NCI-H2171 treated with DMSO at 0.1 percent for 48 hours (cell line): ENCODE measurements at places on chromosomes 7 and 10.

DNA sequence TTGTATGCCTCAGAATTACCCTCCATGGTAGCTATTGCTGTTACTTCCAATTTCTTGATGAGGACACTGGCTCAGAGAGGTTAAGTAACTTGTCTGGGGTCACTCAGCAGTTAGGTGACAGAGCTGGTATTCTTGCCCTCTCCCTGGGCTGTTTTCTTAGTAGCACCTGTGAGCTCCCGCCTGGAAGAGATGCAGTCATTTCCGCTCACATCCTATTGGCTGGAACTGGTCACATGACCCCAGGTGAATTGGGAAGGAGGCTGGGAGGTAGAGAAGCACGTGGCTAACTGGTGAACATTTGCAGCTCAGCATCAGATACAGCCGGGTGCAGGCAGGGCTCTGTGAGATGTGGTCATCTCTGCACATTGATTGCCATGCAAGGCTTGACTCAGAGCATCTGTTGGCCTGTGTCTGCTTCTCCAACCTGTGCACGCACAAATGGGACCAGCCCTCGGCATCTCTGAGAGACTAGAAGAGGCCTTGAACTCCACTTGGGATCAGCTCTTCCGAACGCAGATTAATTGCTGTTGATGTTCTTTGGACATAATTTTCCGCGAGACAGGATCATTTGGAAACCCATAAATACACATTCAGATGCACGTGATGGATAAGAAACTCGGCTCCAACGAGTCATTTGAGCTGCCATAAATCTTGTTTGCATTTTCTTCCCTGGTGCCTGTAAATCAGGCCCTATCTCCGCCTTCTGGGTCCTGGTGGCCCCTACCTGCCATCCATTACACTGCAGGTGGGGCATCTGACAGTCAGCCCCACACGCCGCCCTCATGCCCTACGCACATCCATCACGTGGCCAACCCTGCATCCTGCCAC lies 42.8 kb downstream of the MYL10 start:
- no peak for DNase-seq

- DNase-seq, result no peak
Observed at GRCh38 chr7:57414415-57414814, 35.6 kb upstream of the ZNF716 start.

- DNase-seq, result no peak
Observed at GRCh38 chr10:120607710-120608703, 151.0 kb downstream of the PLPP4 start.

DNA sequence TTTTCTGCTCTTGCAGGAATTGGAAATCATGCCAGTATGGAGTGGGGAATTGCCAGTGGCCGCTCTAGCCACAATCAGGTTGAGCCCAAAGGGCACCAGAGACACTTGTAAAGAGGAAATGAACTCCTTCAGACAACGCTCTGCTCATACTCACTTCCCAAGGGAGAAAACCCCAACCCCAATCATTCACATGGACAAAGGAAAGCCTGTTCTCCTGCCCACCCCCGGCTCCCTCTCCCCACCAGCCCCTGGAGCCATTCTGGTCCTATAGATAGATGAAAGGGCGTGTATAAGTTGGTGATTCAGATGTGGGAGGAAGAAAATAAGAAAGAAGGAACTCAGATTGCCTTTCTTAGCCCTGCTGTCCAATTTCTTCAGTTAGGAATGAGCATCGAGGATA lies 57.4 kb downstream of the GFRA1 start:
- DNase-seq, result no peak

DNA sequence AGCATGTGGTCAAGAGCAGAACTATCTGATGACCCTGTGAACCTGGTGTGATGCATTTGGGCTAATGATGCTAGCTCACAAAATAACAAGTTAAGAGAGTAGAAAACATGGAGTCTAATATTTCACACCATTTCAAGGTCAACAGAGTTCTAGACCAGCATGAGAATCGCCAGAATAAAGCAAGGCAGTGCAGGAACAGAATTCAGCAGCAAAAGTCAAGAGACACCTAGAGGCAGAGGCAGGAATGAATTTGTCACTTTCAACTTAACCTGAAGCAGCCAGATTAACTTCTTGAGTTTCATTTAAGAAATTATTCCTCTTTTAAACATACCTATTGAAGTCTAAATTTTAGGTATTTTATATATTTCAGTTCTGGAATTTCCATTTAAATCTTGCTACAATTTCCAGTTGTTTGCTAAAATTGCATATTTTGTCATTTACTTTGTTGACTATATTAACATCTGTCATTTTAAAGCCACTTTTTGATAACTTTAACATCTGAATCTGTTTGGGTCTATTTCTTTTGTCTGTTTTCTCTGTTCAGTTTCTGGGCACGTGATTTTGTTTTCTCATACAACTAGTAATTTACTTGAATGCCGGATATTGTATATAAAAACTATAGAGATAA lies 44.2 kb upstream of the PRSS58 start:
- peak; percentile 31 for DNase-seq

DNA sequence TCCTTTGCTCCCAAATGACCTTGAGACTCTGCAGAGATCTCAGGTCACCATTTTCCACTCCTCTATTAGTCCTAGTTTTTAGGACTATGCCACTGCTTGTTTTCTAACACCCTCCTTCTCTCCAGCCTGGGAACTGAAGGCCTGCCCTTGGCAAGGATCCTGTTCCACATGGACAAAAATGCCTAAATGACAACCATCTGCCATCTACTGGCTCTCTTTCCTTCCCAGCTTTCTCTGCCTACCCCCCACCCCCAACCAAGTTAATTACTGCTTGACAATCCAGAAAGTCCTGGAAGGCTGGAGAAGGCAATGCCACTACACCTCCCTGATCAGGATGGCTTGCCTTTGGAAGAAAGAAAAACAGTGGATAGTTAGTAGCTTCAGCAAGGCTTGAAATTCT lies 44.8 kb upstream of the SP8 start:
- DNase-seq, result no peak

- peak; percentile 24 for DNase-seq
Observed at GRCh38 chr10:75187961-75188426, 22.6 kb upstream of the VDAC2 start.

- no peak for DNase-seq
Observed at GRCh38 chr10:13356392-13356791, 8.3 kb upstream of the SEPHS1 start.

DNA sequence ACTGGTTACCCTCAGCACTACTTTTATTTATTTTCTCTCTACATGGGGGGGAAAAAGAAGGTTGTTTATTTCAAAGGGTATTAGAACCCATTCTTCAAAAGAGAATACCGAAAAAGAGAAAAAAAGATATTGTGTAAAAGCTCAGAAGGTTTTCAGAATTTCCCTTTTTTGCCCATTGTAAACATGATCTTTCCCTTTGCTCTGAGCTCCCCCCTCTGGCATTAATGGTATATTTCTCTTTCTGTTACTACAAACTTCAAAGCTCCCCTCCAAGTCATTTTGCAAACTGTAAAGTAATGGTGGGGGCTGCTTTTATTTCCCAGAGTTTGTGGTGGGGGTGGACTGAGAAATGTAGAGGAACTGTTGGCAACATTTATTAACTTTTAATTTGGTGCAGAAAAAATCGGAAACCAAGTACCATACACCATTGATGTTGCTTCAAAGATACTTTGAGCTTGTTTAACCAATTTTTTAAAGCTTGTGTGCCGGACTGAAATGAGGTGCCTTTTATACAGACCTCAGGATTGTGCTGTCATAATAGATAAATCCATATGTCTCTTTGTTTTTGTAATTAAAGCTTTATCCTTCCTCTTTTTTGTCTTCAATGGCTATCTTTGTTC lies 181.5 kb downstream of the EXOC4 start:
- DNase-seq, result peak; percentile 46

DNA sequence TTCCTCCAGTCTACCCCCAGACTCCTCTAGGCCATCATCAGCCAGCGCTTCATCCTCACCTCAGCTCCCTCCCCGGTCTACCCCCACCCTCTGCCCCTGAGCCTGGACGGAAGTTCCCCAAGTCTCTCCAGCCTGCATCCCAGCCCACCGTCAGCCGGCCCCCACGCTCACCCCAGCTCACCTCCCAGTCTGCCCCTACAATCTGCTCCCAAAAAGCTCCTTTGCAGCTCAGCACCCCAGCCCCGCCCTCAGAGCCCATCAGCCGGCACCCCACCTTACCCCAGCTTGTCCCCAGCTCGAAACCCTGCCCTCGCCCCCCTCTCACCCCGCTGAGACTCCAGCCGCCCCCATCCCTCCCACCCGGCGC lies 322 bp upstream of the RAMP3 start:
- no peak for DNase-seq

GRCh38 chr10:124683814-124684213 lies 60.4 kb downstream of the FAM53B start:
- no peak for DNase-seq

DNA sequence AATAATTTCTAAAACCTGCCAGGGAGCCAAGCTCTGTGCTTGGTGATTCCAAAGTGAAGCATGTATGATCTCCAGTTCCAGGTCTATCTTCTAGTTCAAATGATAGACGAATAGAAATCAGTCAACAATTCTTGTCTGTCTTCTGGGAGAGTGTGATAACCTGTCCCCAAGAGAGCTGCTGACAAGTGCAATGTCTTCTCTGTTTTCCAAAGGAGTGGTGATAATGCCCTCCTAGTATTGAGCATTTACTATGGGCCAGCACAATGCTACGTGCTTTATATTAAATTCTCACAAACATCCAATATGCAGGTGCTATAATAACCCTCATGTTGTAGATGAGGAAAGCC lies 10.2 kb downstream of the MXI1 start:
- no peak for DNase-seq

DNA sequence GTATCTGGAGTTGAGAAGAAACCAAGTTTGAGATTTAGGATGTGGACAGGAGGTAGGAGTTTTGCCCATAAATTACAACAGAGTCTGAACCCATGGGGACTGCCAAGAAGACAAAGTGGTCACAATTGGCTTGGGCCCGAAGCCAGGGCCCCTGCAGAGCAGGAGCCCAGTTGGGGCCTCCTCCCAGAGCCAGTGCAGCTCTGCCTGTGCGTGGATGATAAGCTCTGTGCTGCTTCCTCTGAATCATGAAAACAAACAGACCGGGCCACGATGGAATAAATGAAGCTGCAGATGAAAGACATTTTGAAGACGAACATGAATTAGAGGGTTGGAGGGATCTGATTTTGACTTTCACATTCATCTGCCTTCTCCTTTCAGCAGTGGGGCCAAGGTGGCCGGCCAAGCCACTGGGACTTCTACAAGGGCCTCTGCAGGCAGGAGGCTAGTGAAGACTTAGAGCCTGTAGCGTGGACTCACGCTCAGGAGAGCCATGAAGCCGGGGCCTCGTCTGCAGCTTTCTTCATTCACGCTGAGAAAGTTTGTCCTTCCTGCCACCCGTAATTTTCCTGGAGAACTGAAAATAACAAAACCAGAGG lies 156.8 kb upstream of the LYZL1 start:
- no peak for DNase-seq

DNA sequence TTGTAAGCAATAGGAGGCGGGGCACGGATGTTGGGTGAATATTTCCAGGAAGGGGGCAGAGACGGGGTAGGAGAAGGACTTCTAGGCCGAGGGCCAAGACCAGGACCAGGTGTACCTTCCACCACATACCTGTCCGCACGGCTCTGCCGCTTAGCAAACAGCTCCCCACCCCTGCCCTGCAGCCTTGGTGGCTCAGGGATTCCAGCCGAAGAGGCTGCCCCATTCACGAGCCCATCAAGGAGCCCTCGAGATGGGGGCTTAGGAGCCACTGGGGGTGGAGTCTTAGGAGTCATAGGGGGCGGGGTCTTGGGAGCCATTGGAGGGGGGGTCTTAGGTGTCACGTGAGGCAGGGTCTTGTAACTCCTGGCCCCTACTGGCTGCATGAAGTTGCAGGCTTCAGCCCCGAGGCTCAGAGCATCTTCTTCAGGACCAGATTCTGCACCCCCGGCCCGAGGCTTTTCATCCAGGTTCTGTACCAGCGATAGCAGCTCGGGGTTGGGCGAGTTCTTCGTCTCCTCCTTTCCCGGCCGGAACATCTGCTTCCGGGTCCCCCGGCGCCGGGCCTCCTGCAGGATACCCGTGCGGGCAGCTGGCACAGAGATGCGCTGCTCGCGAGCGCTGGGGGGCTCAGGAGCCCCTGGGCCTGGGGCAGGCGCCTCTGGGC lies 6.1 kb upstream of the MYOZ1 start:
- DNase-seq, result peak; percentile 50
